Hematopoietic multipotent progenitor cell treated with erythropoietin and hydrocortisone succinate and interleukin-3 and kit ligand, for 15 days (in vitro differentiated cells): ENCODE measurements at places on chromosomes 13 and 19.
A peak's percentile ranks its signal among the peaks of the same experiment; 100 is the strongest.

DNA sequence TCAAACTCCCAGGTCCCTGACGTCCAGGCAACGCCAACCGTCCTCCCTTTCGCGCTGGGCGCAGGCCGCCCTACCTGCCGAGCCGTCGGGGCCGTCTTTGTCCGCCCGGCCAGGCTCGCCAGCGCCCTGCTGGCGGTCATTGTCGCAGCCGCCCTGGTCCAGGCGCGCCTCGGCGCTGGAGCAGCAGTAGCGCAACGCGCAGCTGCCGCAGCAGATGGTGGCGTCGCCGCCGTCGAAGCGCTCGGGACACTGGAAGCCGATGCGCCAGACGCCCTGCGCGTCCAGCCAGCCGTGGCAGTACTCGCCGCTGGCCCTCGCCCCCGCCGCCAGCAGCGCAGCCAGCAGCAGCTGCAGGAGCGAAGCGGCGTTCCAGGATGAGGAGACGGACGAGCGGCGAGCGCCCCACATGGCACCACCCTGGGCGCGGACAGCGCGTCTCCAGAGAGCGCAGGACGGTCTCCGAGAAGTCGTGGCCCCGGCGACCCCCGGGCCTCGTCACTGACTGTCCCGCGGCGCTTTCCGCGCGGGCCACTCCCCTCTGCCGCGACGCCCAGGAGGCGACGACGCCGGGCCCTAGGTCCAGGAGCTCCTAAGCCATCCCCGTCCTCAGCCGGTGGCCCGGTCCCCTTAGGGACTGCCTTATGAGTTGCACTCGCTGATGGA, 1.1 kb downstream of the SHISA2 start:
- no peak for DNase-seq

GRCh38 chr13:50677687-50678463, 165.6 kb downstream of the DLEU7 start:
- DNase-seq = no peak

- no peak for DNase-seq
Observed at GRCh38 chr19:42272535-42272897, 3.5 kb downstream of the CIC start.

GRCh38 chr13:106656186-106656585, 88.2 kb upstream of the ARGLU1 start:
- no peak for DNase-seq

GRCh38 chr19:38640368-38640767, 7.1 kb upstream of the ACTN4 start:
- no peak for DNase-seq

DNA sequence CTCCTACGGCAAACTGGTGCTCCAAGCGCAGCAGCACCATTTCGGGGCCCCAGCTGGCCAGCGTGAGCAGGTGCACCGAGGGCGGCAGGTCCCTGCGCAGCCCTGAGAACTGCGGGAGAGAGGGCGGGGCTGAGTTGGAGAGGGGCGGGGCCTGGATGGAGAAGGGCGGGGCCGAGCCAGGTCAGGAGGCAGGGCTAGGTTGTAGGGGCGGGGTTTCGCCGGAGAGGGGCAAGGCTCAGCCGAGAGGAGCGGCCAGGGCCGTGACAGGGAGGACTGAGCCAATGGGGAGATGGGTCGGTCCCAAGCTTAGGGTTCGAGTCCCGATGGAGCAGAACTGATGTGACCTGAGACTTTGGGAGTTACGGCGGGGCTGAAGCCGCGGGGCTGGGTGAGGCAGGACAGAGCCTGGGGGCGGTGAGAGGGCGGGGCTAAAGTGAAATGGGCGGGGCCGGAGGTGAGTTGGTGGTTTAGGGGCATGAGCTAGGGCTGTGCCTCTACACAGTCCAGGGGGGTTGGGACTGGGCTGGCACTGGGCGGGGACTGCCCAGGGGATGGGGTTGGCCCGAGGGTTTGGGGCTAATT, 19.0 kb downstream of the MAN2B1 start:
- peak; percentile 52 for DNase-seq

DNA sequence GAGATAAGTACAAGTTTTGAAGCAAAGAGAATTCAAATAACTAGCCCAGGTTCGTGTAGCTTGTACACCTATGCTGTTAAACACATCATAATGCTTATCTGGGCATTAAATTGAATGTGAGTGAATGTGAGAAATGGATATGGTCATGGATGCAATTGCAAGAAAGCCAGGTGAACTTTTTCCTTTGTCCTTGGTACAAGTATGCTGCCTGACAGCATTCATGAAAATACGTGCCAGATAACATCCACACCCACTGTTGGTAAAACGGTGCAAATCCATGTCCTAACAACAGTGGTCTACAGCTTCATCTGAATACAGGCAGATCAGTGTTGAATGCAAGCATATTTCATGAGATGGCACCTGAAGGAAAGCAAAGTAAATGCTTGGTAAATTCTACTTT, 122.2 kb downstream of the STOML3 start:
- no peak for DNase-seq

- no peak for DNase-seq
Observed at GRCh38 chr13:82220641-82221040, 1661.6 kb downstream of the SLITRK1 start.
